ENCODE measurements at places on chromosomes 2 and 18. TPM values are rescaled to one million over a fixed set of nuclear protein-coding genes. Genes with fewer than 3 reads are reported as not detected.

Gene SCN2A
- not detected for total RNA-seq

Gene PLEK
- total RNA-seq, result 307 TPM

Gene GALNT3
- 52.7 TPM for total RNA-seq

Gene PAX3
- total RNA-seq, result not detected

Gene DTNA
- not detected for total RNA-seq

Gene DSC3
- total RNA-seq, result not detected

Gene GNLY
- 6,542 TPM for total RNA-seq

Gene ANKRD30B
- total RNA-seq, result not detected

Gene ATAD2B
- 85.7 TPM for total RNA-seq

DNA sequence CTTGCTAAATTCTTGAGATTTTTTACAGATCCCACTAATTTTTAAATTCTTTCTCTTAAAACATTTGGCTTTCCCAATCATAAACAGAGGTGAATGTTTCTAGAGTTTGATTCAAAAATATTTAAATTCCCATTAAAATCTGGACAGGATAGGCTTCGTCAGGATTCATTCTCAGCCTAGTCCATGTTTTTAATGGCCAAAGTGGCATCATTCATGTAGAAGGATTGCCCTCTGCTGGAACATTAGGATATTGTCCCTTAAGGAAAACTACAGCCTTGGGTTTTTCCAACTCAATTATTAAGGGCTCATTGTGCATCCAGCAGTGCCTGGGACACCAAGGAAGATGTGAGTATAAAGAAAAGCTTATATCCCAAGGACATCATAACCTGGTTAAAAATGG lies 71.7 kb downstream of the TPGS2 start:
- no peak for DNase-seq

DNA sequence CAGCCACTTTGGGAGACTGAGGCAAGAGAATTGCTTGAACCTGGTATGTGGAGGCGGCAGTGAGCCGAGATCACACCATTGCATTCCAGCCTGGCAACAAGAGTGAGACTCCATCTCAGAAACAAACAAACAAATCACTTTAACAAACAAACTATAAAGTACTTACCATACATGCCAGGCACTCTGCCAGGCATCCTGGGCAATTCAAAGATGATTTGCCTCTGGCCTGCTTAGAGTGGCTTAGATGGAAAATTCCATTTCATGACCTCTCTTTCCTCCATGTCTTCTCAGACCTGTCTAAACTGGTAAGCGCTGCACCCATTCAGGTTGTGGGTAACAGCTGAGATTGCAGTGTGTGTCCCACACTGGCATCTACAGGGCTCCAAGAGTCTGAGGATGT lies 273.2 kb downstream of the BCL2 start:
- no peak for DNase-seq

DNA sequence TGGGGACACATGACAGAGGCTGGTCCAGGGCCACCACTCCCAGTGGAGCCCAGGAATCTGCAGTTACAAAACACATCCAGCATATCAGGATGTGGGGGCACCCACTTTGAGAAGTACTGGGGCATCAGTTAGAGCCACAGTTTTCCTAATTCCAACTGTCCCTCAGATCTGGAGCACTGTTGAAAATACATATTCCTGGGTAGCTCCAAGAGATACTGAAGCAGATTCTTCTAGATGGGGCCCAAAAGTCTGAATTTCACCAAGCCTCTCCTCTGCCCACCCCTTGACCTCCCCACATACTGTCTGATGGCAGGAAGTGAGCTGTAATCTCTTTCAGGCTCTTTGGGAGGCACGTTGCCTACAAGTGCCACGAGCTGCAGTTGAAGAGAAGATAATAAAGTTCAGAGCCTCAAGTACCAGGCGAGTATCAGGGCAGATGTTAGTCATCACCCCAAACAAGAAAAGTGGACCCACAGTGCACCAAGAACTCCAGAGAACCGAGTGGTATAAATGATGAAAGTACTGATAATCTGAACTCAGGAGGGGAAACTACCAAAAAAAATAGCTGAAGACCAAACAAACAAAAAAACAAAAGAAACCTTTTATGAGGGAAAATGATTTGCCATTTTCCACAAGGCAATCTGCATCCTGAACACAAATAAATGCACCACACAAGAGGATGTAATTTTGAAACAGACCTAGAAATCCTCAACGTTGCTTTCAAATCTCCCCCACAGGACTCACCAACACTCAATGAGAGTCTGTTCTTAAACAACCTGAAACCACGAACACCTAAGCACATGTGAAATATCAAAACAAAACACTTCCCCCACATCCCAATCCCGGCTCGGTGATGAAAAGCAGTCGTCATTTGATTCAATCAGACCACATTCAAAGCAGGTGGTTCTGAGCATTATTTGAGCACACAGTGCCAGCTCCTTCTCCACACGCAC lies 98.7 kb downstream of the TCF4 start:
- peak; percentile 27 for DNase-seq

DNA sequence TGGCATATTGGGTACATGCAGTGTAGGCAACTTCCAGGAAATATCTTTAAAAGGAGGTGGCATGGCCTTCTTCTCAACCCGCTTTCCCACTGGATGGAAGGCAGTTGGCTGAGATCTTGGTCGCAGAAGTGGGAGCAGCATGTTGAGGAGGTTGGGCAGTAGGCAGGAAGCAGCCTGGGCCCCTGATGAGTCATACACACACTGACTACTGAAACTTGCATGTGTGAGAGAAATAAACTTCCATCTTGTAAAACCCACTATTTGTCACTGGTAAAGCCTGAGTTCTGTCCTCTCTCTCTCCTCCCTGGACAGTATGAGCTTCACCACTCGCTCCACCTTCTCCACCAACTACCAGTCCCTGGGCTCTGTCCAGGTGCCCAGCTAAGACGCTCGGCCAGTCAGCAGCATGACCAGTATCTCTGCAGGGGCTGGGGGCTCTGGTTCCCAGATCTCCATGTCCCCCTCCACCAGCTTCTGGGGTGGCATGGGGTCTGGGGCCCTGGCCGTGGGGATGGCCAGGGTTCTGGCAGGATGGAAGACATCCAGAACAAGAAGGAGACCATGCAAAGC lies 233.8 kb upstream of the SPRED2 start:
- no peak for DNase-seq

DNA sequence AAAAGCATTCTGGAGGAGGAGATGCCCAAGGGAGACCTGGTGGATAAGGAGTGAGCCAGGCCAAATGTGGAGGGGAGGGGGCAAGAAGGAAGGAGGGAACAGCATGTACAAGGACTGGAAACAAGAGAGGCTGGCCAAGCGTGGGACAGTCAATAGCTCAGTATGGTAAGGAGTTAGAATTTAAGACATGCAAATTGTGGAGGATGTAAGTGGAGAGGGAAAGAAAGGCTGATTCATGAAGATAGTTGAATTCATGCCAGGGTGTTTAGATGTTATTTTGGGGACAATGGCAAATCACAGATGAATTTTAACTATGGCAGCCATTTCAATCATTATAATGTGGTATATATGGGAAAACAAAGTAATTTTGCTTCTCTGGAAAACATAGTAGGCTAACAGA lies 462.3 kb downstream of the MEIS1 start:
- no peak for DNase-seq

DNA sequence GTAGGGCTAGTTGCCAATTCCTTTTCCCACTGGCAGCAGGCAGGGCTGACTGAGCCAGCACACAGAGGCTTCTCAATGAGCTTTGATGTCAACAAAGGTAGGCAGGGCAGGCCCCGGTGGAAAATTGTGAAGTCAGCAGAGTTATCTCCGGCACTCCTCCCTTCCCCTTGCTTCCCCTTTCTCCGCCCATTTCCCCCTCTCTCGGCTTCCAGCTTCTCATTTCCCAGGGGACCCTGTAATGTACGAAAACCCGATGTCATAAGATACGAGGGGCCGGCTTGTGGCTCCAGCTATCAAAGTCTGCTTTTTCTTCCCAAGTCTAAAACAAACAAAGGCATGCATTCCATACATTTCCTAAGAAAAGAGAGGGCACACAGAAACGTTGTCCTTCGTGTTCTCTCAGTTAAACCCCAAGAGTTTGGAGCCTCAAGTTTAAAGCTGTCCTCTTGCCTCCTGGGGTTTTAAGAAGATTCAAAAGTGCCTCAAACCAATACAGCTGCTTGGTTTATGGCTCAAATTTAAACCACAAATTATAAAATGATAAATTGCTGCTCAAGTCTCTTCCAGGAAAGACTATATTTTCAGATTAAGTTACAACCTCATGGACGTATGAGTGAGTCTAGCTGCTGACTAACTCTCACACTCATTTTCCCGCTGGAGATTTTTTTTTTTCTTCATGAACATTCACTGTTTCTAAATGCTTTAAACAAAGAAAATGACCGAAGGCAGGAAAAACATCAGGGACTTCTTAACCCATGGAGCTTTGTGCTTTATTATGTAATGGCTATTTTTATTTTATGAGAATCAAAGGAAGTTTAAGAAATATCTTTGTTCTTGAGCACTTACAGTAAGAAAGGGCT lies 27.2 kb upstream of the EML4 start:
- DNase-seq, result peak; percentile 52

GRCh38 chr2:119702918-119703401 lies 24.0 kb downstream of the TMEM177 start:
- peak; percentile 58 for DNase-seq

GRCh38 chr2:70789304-70790135 lies 923 bp downstream of the FIGLA start:
- peak; percentile 80 for DNase-seq

- no peak for DNase-seq
Observed at GRCh38 chr2:3913166-3913565, 209.8 kb downstream of the DCDC2C start.
